SK-N-DZ (cell line): ENCODE measurements at places on chromosomes 6 and 20.

GRCh38 chr20:33459599-33459998 is 16.0 kb upstream of the SNTA1 start:
- no peak for DNase-seq

DNA sequence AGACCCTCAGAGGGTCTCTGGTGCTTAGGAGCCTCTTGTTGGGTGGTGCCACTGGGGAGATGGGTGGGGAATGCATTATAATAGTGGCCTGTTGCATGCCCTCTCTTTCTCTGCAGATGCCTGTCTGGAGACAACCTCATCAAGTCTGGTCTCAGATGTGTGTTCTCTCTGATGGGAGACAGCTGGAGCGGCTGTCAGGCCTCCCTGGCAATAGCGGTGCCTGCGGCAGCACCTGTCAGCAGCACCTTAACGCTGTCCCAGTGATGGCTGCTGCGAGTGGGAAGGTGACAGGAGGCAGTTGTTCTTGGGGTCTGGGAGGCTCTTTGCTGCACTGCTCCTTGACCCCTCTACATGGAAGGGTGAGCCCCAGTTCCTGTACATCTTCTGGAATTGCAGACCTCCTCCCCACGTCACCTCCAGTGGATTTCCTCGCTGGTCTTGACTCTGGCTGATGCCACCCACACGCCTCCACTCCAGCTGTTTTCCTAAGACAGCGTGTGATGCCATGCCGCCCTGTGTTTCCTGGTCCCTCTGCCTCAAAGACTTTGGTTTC is 63.3 kb upstream of the BLCAP start:
- DNase-seq: peak; percentile 62

DNA sequence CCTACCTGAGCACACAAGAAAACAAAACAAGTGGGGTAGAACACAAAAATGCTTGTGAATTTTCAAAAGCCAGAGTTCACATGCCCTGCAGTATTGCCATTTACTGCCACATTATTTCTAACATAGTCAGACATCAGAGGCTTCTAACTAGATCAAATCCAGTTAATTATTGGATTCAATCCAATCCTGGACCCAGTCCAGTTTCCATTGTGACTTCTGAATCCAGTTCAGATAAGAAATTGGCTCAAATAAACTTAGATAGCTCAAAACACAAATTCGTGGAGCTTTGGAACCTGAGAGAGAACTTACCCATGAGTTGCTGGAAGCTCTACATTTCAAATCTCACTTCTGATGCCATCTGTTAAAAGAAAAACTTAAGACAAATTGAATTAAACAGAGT is 85.2 kb upstream of the ANKEF1 start:
- no peak for DNase-seq

- no peak for DNase-seq
Observed at GRCh38 chr6:169034516-169035167, 219.0 kb downstream of the THBS2 start.

GRCh38 chr6:155259897-155260296 is 3.9 kb upstream of the CLDN20 start:
- no peak for DNase-seq

DNA sequence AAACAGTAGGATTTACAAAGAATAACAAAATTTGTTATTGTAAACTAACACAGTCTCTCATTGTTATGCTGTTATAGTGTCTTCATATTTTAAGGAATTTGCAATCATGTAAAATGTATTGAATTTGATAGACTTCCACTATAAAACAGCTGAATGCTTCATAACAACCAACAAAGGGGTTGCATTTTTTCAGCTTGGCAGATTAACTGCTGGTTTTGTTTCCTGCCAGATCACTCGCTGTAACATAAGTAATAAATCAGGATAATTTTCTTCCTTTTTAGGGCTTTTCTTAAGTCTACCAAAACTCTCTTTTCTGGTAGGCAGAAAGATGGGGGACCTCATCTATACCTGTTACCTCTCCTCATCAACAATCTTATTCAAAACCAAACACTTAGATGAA is 169.8 kb downstream of the SAMD5 start:
- DNase-seq: no peak

DNA sequence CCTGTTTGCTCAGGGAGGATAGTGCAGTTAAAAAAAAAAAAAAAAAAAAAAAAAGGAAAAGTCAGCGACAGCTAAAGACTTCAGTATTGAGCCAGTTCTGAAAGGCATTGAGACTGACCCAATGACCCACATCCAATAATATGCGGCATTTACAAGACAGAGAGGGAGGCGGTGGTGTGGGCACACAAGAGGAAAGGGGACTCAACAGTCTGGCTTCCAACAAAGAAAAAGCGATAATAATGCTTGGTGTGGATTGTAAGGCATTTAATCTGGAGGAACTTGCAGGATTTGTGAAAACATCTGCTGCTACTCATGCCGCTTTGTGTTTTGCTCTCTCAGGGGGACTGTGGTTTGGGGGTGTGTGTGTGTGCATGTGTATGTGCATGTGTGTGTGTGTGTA is 784.3 kb upstream of the CHD6 start:
- no peak for DNase-seq

GRCh38 chr6:79570129-79571029 is 33.1 kb upstream of the LCA5 start:
- peak; percentile 54 for DNase-seq

- DNase-seq: peak; percentile 67
Observed at GRCh38 chr6:84362193-84362821, 134.9 kb upstream of the CEP162 start.

GRCh38 chr20:14434384-14435136 is 97.1 kb upstream of the FLRT3 start:
- no peak for DNase-seq

DNA sequence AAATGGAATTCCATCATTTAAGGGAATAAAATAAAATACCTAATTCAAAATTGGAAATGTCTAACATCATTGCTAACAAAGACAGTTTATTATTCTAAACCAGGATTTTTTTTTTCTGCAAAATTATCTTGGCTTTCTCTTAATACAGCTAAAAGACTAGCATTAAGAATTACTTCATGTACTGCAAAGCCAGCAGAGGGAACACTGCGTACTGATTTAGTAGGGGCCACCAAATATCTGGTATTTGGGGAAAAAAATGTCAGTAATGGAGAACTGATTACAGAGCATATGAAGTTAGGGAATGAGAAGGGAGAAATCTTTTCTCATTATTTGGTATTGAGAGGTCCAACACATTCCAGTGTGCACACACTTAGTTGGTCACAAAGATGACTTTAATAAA is 3.2 kb upstream of the SOX4 start:
- DNase-seq: no peak

DNA sequence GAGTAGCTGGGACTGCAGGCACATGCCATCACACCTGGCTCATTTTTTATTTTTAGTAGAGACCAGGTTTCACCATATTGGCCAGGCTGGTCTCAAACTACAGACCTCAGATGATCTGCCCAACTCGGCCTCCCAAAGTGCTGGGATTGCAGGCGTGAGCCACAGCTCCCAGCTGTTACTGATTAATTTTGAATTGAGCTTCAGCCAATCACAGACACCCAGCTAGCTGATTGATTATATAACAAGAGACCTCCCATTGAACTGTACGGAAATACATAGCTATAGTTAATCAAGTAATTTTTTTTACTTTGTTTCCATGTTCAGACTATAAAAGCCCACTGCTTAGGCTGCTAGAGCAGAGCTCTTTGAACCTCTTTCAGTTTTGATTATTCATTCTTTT is 31.6 kb downstream of the PKIB start:
- no peak for DNase-seq

- no peak for DNase-seq
Observed at GRCh38 chr6:154285826-154286225, 70.8 kb downstream of the IPCEF1 start.

DNA sequence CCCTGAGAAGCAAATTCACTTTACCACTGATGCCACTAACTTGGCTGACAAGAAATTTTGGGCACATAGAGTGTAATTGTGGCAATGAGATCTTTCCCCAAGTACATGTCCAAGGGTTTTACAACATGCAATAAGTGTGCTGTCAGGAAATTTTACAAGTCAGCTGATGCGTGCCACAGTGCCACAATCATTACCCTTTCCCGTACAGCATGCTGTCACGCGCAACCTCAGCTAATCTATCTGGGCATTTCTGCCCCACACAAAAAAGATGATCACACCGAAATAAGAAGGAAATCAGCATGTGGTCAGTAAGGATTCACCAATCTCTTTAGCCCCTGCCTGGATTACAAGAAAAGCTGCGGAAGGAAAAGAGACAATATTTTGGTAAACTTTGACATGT is 163.6 kb upstream of the PREP start:
- no peak for DNase-seq

DNA sequence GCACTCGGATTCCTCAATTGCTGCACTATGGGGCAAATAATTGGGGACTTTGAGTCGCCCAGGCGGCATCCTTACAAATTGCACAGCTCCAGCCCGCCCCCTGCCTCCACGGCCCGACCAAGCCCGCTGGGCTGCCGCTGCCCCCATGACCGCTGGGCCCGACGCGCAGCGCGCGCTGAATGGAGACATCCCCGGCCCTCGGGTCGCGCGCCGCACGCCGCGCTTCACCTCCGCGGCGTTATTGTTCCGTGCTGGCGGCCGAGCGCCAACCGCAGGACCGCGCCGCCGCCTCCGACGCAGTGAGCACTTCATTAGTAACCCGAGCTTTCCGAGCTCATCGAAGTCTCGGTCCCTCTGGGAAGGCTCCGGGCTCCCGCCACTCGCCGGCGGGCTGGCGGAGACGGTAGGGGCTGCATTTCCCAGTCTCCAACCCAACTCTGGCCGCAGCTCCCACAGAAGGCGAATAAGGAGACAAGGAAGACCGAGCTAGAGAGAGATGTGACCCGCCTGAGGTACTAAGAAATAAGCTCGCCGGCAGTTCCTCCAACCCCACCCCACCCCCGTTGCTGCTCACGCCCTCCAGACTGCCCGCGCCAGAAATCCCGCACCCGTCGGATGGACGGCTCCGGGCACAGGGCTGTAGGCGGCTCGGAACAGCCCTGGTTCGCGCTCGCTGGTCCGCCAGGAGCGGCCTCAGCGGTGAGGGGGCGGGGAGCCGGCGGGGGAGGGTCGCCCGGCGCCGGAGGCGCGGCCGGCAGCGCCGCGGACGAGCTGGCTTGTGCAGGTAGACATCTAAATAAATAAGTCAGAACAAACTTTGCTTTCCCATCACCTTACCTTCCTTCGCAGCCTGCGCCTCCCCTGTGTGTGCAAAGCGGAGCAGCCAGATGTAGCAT is 703 bp downstream of the EPHA7 start:
- DNase-seq: peak; percentile 67

DNA sequence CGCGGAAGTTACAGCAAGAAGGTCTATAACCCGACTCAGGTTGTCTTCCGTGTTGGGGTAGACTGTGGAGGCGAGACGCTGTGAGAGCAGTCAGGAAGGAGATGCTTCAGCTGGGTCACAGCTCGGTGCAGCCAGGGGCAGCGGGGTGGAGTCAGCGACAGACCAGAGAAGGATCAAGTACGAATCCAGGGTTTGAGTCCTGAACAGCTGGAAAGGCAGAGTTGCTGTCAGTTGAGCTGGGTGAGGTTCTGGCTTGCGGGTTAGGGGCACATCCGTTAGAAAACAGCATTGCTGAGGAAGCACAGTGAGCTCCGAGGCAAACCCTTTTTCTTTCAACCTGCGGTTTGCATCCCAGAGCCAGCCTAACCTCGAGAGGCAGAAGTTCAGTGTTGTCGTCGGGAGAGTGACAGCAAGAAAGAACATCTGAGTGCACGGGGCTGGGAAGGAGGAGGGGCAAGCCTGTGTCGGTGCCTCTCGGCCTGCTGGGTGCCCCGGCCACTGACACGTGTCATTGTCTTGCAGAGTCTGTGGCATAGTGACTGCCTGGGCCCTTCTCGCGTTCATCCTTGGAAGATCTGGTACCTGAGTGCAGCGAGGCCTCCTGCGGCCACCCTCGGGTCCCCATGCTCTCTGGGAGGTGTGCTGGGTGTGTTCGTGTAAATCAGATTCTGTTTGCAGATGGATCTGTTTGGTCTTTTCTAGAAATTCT is 20.0 kb downstream of the PNLDC1 start:
- peak; percentile 32 for DNase-seq

- DNase-seq: no peak
Observed at GRCh38 chr20:51457533-51457932, 85.0 kb downstream of the NFATC2 start.

- no peak for DNase-seq
Observed at GRCh38 chr6:90154755-90155470, 141.7 kb downstream of the BACH2 start.

GRCh38 chr6:149468179-149468578 is 16.6 kb downstream of the ZC3H12D start:
- no peak for DNase-seq

- no peak for DNase-seq
Observed at GRCh38 chr20:34506480-34506879, 9.7 kb upstream of the DYNLRB1 start.

DNA sequence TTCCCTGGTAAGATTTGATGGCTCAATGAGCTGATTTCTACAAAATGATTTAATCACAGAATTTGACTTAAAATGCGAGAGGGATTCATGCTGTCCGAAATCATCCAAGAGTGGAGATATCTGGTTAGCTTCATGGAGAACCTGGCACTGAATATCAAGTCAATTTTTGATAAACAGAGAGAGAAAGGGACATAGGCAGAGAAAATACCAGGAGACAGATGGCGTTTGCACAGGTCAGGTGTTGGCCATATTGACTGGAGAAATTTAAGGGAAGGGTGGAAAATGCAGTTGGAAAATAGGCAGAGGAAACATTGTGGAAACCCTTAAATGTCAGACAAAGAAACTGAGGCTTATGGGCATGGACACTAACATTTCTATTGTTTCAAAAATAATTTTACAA is 47.0 kb downstream of the BCAS1 start:
- DNase-seq: no peak

DNA sequence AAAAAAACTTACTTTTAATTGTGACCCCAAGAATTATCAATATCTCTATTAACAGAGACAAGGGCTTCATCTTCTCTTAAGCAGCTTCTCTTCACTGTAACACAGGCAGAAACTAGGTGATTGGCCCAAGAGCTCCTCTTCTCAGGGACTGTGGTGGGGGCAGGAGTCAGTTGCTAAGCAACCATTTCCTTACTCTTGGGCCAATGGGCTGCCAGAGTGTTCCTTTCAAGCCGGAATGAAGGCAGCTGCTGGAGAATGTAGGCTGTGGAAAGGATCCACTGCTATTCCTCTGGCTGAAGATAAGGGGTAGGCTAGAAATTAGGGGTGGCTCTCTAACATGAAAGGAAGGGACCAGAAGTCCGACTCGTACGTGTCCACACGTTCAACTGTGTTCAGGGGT is at the start of gene SEL1L2:
Gene SEL1L2, minus strand, starts transcription at position 150 of the 400 bp plus-strand sequence. Its CDS starts 80 bp downstream, at position 70.
- peak; percentile 70 for DNase-seq
